Stimulated activated CD8-positive, alpha-beta memory T cell treated with anti-CD3 and anti-CD28 coated beads, Interleukin-4, amount 100 ng/mL, for 1 hour (primary cell): ENCODE measurements at places on chromosomes 12 and 14.

GRCh38 chr14:74568380-74568649 is 43.7 kb downstream of the LTBP2 start:
- DNase-seq: no peak

DNA sequence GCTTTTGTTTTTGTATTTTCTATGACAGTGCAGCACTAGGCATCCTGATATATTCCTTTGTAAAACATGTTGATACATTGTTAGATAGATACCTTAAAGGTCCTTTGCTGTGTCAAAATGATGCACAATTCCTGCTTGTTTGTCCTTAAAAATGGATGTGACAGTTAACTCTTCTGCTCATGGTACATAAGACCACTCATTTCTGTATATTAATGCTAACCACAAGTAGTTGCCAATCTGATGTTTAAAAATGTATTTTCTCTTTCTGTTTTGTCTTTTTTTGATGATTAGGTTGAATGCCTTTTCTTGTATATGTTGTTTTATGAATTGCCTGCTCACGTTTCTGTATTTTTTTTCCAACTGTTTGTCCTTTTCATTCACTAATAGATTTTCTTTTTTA is 35.1 kb downstream of the ATF7IP start:
- DNase-seq: no peak

GRCh38 chr14:87492561-87492960 is 500.4 kb downstream of the GALC start:
- DNase-seq: no peak

DNA sequence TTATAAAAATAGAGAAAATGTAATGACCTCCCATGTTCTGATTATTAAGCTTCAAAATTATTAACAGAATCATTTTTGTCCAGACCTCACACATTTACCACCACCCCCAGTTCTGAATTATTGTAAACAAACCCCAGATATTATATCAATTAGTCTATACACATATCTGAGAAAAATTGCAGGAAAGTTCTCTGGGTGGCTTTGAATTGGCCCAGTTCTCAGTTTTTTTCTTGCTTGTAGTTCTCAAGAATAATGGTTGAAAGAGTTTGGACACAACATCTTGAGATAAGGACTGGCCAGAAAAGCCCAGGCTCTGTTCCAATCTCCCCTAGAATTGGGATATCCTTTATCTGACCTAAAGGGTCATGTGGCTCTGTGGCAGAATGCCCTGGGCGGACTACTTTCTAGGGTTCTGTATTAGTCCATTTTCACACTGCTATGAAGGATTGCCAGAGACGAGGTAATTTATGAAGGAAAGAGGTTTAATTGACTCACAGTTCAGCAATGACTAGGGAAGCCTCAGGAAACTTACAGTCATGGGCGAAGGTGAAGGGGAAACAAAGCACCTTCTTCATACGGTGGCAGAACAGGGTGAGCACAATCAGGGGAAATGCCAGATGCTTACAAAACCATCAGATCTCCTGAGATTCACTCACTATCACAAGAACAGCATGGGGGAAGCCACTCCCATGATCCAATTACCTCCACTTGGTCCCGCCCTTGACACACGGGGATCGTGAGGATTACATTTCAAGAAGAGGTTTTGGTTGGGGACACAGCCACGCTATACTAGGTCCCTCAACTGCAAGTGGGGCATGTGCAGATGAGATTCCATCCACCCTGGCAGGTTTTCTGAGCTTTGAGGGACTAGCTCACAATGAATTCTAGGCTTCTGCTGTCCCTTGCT is 1504.6 kb upstream of the FLRT2 start:
- no peak for DNase-seq

- DNase-seq: no peak
These were observed 112.8 kb upstream of the NAP1L1 start for GRCh38 chr12:76197283-76197682.

GRCh38 chr14:69047255-69047654 is 68.2 kb upstream of the ACTN1 start:
- DNase-seq: no peak

GRCh38 chr12:12350868-12351463 is 924 bp upstream of the MANSC1 start:
- DNase-seq: no peak

DNA sequence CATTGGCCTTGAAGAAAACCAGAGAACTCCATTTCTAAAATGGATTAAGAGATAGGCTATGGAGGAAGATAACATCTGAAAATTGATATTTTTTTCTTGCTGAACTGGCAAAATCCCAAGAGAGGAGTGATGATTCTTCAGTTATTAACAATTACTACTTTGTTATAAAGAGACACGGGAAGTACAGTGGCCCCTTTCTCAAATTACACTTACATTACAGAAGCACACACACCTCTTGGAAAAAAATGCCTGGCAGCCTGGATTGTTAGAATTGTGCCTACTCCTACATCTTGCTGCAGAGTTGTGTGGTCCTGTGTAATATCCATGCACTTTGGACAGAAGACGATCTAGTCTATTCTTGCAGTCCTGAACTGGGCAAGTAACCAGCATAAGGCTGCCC is 71.7 kb downstream of the TGFB3 start:
- no peak for DNase-seq

DNA sequence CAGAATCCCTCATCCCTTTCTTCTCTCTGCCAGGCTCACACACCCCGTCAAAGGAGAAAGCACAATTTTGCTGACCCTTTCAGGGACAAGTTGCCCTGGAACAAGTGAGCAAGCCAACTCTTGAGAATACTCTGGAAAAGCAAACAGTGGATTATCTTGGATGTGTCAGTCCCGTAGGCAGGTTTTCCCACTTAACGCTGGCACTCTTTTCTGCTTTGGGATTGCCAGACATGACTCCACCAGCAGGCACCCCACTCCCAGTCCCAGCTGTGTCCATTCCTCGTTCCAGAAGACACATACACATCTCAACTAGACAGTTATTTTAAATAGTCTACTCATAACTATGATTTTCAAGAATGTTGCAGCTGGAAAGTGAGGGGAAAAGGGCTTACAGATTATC is 145.5 kb upstream of the CDKN3 start:
- no peak for DNase-seq

DNA sequence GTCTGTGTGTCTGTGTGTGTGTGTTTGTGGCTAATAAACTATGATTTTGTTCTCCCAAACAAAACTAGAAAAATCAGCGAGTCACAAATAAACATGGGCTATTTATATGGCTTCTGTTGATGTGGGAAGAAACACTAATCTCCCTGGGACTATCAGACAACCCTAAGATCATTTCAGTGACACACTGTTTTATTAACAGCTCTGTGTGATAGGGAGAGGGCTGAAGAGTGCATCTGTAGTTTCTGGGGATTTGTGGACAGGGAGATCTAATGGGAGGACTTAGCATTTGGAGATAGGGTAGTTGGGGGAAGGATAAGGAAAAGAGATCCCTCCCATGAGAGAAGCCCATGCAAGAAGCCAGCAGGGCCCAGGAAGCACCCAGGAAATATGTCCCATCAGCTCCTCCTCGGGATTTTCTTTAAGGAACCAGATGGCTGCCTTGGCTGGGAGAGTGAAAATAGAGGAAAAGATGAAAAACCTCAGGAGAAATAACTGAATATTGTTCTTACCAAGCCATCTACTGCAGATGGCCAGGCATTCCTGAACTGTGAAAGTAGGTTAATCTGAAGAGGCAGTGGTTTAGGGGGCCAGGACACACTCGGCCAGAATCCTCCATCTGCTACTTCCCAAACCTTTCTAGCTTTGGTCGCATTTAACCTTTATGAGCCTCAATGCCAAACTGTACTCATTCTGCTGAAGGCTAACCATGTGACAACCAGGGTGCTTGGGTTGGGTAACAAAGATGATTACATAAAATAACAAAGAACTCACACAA is 253.4 kb downstream of the BTG1 start:
- no peak for DNase-seq

GRCh38 chr12:95253386-95253785 is 35.8 kb downstream of the VEZT start:
- DNase-seq: no peak

DNA sequence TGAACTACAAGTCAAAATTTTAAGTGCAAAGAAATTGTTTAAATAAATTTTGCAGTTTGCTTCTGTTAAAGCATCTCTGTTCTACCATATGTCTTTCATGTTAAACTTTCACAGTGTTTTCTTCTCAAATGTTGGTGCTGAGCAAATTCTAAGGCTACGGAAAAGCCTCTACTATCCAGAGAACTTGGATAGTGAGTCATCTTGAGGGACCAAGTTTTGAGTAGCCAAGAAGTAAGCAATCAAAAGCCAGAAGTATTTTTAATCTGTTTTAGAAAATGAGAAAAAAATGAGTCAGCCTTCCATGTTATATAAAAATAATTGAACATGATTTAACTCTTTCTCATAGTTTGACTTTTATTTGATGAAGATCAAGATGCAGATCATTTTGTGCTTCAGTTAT is 3.3 kb downstream of the BRMS1L start:
- DNase-seq: no peak

- DNase-seq: no peak
These were observed 216.6 kb downstream of the PTPRO start for GRCh38 chr12:15538881-15539280.

- no peak for DNase-seq
These were observed 10.9 kb upstream of the SYCP3 start for GRCh38 chr12:101750152-101750551.

- DNase-seq: no peak
These were observed 101.9 kb downstream of the SLC8A3 start for GRCh38 chr14:70086685-70087379.

GRCh38 chr14:103539056-103539825 is 10.2 kb downstream of the TRMT61A start:
- DNase-seq: no peak

- no peak for DNase-seq
These were observed 37.6 kb downstream of the SINHCAF start for GRCh38 chr12:31288381-31288780.

GRCh38 chr14:64253672-64254071 is 40.5 kb downstream of the ESR2 start:
- no peak for DNase-seq

DNA sequence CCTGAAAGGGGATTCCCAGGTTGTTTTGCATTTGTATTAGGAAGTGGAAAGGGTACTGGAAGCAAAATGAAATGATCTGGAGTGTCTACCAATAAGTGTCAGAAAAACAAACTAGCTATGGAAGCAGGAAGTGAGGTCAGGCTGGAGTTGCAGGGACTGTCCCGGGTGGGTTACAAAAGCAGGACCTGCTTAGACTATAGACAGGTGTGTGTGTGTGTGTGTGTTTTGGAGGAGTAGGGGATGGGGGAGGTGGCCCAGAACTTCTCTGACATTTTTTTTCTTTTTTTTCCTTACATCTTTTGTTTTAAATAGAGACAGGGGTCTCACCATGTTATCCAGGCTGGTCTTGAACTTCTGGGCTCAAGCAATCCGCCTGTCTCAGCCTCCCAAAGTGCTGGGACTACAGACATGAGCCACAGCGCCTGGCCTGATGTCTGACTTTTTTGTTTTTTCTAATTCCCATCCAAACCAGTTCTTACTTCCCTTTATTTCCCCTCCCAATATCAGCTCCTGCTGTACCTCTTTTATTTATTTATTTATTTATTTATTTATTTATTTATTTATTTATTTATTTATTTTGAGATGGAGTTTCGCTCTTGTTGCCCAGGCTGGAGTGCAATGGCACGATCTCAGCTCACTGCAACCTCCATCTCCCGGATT is 512 bp upstream of the RND1 start:
- no peak for DNase-seq

DNA sequence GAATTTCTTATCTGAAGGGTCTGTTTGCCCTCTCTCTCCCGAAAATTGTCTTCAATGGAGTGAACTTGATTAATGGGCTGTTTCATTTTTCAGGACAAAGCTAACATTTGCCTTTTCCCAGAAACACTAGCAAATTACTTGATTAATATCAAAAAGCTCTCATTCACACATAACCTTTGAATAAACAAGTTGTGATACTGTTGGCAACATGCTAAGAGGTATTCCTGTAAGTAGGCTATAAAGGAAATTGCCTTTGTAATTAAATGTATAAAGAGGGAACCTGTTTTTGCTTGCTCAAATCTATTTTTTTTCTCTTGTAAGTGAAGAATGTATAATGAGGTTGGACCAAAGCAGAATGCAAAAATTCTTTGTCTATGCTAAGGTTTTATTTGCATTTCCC is 457.2 kb downstream of the TMTC2 start:
- DNase-seq: no peak

- no peak for DNase-seq
These were observed 1.2 kb downstream of the LPCAT3 start for GRCh38 chr12:7016958-7017571.

DNA sequence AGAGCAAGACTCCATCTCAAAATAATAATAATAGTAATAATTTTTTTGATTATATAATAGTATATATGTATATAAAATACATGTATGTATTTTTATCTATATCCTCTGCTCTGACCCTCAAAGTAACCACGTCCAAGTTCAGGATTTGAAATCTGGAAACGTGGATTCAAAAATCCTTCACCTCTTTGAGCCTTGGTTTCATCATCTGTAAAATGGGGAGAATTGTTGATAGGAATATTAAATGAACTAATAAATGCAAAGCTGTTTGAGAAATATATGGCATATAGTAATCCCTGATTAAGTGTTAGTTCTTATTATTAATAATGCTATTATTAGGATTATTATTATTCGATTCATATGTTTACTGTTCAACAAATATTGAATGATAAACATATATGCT is 2.6 kb downstream of the P2RX7 start:
- DNase-seq: no peak

GRCh38 chr14:88995437-88996198 is 171.2 kb downstream of the TTC8 start:
- no peak for DNase-seq

- DNase-seq: no peak
These were observed 423.6 kb downstream of the BTG1 start for GRCh38 chr12:91722072-91722471.

DNA sequence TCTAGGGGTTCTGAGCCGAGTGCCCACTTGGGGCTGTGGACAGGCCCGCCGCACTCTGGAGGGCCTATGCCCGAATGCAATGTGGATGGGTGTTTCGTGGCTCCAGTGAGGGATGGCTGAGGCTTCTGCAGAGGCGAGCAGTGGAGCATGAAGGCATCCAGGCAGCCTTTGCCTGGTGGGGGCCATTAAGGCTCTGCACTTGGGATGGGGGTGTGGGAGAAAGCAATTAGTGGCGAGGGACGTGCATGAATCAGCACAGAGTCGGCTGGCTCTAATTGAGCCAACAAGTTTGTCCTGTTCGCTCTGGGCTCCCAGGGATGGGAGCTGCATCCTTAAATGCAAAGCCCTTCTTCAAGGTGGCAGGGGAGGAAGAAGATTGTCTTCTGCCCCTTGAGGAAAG is 346.9 kb upstream of the FKBP4 start:
- DNase-seq: no peak
